ENCODE measurements at places on chromosomes 2 and 18. TPM values are rescaled to one million over a fixed set of nuclear protein-coding genes. Genes with fewer than 3 reads are reported as not detected.

DNA sequence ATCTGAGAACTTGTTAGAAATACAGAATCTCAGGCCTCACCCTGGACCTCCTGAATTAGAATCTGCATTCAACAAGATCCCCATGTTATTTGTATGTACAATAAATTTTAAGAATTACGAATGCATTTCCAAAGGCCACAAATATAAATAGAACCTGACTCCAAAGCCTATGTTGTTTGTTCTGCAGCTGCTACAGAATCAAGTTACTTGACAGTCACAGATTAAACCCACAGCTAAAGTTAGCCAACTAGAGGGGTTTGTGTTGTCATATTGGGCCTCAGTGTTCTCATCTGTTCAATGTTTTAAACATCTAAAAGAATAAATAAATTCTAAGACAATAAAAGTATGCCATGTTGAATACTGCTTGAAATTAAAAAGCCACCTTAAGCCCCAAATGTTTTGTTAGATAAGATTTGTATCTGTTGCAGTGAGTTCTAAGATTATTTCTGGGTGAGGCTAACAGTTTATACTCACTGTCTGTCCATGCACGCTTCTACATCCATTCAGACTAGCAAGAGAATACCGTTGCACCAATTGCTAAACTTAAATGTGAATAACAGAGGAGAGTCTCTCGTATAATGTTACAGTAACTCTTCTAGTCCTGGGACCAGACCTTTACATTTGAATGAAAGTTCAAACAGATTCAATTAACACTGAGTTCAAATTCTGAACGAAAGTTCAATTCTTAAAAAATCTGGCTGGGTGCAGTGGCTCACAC lies 200.4 kb downstream of the MEMO1 start:
- DNase-seq, result no peak

The INPP1 gene
- 15.4 TPM for total RNA-seq

DNA sequence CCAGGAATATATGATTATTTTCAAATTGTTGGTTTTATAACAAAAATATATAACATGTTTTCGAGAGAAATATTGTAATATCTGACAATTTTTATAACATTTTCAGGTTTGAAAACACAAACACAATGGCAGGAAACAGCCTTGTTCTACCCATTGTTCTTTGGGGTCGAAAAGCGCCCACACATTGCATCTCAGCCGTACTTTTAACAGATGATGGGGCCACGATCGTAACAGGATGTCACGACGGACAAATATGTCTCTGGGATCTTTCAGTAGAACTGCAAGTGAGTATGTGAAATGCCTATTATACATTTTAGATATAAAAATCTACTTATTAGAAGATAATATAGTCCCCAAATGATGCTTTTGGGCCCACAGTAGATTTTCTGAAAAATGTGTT lies 21.2 kb downstream of the WDR7 start:
- no peak for DNase-seq

DNA sequence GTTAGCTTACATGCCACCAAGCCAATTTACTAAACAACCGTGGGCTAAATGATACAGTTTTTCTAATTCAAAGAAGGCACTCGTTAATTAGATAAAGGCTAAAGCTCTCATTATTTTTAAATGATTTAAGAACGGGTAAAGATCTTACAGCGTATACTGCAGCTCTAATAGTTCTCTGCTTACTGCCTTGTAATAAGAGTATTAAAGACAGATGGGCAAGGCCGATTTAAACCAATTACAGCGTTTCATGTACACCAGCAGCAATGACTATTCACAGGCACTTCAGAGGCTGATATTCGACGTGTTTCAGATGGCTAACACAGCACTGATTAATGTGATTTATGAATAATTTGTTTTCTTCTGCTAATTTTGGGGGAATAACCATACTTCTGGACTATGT lies 259.3 kb downstream of the ZNF407 start:
- no peak for DNase-seq

All from progenitor cell of endocrine pancreas (in vitro differentiated cells).